Fibroblast of pulmonary artery (primary cell): ENCODE measurements at places on chromosomes 1 and 21.

GRCh38 chr1:206797534-206798383, 25.5 kb upstream of the IL10 start:
- DNase-seq, result peak; percentile 19

DNA sequence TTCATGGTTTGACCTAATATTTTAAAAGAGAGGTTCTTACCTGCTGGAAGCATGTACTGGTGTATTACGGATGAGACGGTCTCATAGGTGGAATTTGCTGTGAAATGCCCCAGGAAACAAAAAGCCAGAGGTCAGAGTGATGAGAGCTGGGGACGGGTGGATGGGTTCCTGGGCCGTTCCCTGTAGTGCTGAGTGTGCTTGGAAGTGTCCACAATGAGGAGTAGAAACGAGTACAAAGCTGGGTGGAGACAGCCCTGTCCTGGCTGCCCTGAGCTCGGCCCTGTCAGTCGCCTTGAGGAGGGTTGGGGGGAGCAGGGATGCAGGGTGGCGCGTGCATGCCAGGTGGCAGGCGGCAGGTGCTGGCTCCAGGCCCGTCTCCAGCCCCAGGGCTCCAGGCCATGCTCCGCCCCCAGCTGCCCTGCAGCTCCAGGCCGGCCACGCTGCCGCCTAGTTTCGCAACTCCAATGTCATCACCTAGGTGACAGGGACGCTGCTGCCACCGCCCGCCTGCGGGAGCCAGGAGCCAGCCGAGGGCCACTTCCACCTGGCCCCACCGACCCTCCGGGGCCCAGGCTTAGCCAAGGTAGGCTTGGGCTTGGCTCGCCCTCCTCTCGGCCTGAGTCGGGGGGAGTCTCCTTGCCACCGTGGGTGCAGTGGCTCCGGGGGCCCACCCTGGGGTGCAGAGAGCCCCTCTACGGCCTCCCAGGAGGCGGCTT, 16.4 kb downstream of the TP73 start:
- DNase-seq, result peak; percentile 33

GRCh38 chr1:32411261-32411660, 17.0 kb upstream of the BSDC1 start:
- DNase-seq, result no peak

DNA sequence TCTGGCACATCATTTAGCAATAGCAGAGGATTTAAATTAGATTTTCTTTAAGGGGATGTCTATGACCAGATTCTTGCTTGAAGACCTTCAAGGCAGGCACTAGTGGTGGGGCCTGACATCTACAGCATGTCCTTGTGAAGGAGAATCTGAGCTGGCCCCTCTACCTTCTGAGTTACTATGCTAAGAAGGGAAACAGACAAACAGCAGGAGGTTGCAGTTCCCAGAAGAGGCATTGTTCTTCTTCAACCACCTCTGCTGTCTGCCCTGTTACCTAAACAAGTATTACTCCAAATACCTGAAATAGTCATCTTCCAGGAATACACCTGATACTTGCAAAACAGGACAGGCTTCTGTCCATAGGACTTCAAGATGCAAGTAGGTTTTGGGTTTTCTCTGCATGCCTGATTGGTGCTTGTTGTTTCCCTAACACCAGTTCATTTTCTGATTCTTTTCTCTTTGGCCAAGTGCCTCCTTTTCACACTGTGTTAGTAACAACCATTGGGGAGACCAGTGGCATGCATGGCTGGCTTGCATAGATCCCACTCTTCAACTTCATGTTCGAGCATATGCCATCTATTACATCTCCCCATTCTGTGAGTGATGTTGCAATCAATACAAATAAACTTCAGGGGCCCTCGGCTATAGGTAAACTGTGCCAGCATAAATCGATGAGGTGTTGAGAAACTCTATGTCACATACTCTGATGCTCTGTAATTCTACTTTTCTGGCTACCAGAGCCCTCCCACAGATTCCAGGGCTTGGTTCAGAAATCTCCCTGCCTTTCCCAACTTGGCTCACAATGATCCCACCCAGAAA, 93.0 kb upstream of the DUSP10 start:
- no peak for DNase-seq

- peak; percentile 85 for DNase-seq
Observed at GRCh38 chr1:155061381-155062150, 2.0 kb upstream of the EFNA4 start.

DNA sequence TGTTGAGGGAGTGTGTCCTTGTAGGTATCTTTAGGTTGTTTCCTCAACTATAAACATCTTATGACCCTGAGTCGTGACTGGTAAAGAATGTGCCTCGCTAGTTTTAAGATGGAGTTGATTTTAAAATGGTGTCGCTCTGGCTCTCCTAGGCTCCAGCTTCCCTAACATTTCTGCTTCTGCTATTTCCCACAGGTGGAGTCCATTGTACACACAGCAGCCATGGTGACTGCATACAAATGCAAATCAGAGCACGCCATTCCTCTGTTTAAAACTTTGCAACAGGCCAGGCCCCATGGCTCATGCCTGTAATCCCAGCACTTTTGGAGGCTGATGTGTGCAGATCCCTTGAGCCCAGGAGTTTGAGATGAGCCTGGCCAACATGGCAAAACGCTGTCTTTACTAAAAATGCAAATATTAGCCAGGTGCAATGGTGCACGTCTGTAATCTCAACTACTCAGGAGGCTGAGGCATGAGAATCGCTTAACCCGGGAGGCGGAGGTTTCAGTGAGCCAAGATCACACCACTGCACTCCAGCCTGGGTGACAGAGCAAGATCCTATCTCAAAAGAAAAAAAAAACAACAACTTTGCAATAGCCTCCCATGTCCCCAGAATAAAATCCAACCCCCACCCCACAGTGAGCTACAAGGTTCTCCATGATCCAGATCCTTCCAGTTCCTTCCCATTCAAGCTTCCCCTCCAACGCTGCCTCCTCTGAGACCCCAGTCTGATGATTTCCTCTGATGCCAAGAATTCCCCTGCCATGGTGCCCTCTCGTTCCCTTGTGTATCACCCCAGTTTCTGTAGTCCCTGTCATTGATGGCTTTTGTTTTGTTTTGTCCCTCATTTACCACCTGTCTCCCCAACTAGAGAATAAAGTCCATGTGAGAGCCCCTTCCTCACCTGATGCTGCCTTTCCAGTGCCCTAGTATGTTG, 36.9 kb upstream of the KLHDC7A start:
- DNase-seq, result no peak

DNA sequence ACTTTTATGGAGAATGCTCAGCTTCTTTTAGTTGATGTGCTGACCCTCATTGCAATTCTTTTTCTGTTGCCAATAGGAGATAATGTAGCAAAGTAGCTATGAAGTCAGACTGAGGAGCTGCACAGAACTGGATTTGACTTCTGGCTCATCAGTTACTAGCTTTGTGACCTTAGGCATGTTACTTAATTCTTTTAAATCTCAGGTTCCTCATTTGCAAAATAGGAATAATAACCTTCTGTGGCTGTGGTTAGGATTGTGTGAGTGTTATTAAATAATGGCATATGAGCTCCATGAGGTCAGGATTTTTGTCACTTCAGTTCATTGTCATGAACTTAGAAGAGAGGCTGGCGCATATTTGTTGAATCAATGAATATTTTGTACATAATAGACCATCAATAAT, 237.6 kb upstream of the SGIP1 start:
- no peak for DNase-seq

DNA sequence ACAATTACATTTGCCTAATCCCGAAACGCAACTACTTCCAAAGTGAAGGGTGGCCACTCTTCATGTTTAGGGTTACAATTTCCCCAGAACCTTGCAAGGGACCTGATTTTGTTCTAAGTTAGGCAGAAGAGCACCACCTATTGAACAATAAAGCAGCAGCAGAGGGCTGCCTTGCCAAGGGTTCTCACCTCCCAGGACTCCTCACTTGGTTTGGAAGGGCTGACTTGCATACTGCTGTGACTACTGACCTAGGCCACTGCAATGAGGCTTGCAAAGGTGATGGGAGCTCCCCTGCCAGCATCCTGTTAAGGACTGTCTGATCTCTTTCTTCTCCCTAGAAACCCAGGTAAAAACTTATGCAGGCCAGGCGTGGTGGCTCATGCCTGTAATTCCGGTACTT, 14.2 kb downstream of the MTOR start:
- DNase-seq, result no peak

- no peak for DNase-seq
Observed at GRCh38 chr1:66243548-66244130, 290.3 kb upstream of the SGIP1 start.

GRCh38 chr1:195981448-195982139, 626.6 kb downstream of the KCNT2 start:
- peak; percentile 61 for DNase-seq

DNA sequence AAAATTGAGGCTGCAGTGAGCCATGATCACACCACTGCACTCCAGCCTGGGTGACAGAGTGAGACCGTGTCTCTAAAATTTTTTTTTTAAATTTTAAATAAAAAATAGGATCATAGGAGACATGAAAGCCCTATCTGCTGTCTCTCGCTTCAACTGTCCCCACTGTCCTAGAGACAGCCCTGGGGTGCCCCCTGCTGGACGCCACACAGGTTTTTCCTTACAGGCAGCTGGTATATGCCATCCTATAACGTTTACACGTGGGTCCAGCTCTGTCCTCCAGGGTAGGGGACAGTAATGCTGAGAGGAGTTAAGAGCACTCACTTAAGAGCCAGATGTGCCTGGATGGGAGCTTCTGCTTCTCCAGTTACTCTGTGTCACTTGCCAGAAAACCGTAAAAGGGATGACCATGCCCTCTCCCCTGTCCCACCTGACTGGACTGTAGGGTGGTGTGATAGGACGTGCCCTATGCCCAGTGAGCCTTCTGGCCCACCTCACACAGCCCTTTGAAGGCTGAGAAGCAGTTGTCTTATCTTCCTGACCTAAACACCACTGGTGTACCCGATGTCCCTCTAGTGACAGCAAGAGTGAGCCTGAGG, 8.5 kb downstream of the FBXO2 start:
- DNase-seq, result peak; percentile 78

DNA sequence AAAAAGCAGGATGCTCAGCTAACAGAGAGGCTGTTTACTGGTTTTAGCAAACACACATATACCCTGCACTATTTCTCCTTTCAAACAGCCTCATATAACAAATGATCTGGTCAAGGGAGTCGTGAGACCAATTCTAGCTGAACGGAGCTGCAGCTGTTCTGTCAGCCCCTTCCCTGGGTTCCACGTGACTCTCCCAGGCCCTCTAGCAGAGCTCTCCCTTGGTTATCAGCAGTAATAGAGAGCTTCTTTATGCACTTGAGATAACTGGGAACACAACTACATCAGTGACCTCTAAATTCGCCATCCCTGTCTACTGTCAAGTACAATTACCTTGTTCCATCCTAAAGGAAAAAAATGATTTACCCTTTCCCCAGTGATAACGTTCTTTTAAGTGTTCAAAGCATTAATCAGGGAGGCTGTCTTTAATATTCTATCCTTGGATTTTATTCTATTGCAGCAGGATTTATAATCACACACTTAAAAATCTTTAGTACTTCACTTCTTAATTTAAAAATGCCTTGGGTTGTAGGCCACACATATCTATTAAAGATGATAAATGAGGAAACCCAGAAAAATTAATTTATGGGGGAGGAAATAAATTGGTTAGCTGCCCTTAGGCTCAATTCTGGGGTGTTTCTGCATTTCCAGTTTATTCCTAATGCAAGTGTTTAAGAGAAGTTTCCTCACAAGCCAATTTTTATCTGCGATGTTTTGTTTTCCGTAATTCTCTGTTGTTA, 28.2 kb downstream of the PTGER3 start:
- no peak for DNase-seq

GRCh38 chr1:4395158-4395557, 259.3 kb upstream of the AJAP1 start:
- DNase-seq, result no peak

DNA sequence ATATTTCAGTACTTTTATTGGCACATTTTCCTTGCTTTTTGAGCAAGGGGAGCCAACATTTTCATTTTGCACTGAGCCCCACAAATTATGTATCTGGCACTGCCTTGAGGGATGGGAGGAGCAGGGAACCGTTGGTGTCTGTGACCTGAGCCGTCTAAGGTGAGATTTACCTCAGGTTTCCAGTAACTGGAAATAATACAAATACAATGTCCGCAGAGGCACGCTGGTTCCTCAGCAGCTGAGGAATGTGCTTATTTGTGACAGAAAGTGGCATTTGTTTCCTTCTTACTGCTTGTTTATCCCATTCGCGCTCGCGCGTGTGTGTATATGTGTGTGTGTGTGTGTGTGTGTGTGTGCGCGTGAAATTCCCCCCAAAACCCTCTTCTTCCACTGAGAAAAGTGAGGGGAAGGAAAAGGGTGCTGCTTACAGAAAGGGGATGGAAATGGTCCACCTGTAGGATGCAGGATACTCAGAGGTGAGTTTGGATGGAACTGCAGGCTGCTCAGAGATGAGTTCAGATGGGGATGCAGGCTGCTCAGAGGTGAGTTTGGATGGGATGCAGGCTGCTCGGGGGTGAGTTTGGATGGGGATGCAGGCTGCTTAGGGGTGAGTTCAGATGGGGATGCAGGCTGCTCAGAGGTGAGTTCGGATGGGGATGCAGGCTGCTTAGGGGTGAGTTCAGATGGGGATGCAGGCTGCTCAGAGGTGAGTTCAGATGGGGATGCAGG, 30.2 kb upstream of the SLAMF1 start:
- no peak for DNase-seq

DNA sequence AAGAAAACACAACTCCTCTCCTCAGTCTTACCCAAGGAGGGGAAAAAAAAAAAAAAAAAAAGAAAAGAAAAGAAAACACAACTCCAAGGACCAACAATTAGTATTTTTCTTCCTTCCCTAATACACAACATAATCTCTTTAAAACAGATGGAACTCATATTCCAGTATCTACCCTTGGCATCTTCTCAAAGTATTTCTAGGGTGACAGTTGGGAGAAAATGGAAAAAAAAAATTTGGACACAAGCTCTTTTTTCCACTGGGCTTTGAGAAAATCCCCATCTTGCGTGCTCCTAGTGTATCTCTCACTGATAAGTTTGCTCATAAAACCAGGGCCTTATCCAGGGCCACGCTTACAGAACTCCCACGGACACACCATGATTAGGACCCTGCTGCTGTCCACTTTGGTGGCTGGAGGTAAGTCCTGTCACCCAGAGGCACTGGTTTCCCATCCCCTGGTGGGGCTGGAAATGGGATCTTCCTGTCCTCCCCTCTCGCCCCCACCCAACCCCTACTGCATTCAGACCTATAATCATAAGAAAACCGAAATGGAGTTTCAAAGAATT, at the start of gene CELA2B:
CELA2B (plus strand) TSS at position 353 of the 563 bp plus-strand sequence; CDS start at position 375, 22 bp downstream.
- no peak for DNase-seq

- DNase-seq, result no peak
Observed at GRCh38 chr1:3881193-3881480, 18.9 kb downstream of the C1orf174 start.
